ENCODE measurements at places on chromosomes 1 and 21.

DNA sequence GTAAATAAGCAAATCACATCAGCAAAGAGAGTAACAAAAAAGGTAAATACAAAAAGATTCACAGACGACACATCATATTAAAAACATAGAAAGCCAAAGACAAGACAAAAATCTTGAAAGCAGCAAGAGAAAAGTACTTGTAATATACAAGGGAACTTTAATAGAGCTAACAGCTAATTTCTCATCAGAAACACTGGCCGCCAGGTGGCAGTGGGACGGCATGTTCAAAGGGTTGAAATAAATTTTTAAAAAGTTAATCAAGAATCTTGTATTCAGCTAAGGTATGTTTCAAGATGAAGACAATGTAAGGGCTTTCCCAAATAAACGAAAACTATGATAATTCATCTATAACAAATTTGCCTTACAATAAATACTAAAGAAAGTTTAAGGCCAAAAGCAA is 358.1 kb downstream of the LRRIQ3 start:
- DNase-seq, result no peak

DNA sequence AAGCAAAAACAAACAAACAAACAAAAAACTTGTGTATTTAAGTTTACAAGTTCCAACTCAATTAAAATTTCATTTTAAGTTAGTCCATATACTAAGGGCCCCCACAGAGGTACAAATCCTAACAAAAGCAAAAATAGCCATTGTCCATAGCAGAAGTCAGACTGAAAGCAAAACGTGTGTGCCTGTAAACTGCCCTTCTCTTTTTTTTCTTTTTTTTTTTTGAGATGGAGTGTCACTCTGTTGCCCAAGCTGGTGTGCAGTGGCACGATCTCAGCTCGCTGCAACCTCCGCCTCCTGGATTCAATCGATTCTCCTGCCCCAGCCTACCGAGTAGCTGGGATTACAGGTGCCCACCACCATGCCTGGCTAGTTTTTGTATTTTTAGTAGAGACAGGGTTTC is 11.6 kb upstream of the IFNGR2 start:
- DNase-seq, result no peak

GRCh38 chr1:54582566-54583306 is 34.7 kb downstream of the ACOT11 start:
- DNase-seq, result no peak

GRCh38 chr1:233359905-233360304 is 32.4 kb downstream of the MAP3K21 start:
- DNase-seq, result no peak

DNA sequence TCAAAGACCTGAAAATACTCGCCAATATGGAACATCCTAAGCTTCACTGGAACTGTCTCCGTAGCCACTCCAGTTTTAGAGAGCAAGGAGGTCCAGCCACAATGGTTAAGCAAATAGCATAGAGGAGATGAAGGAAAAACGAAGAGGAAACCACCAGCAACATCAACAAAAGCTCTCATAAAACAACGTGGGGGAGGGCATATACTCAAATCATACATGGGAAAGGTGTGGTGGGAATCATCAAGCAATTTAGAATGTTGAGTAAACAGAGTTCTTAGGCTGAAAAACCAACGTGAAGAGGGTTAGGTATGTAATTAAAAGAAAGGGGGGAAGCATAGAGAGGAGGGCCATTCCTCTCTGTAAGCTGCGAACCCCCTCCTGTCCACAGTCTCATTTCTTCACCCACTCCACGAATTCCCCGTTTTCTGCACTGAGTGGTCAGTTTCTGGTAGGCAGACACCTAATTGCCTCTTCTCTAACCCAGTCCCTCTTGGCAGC is 1.0 kb downstream of the TMEM59 start:
- no peak for DNase-seq

DNA sequence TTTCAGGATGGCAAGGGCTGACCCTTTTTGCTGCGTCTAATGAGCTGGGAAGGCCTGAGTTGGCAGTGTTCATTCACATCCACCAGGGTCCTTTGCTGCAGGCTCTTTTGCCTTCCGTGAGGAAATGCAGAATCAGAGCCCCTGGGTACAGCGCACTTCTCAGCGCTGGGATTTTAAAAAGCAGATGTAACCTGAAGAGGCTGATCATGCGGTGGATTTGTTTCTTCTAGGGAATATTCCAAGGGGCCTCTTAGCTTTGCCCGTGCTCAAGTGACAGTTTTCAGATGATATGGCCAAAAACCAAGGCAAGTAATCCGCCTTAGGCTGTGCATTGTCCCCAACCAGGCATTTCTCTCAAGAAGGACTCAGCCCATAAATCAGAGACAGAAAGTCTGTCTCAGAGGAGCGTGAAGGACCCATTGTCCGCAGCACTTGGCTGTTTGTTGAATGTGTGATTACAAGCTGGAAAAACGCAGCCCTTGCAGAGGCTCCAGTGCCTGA is 237.6 kb downstream of the PTPRC start:
- DNase-seq, result no peak

DNA sequence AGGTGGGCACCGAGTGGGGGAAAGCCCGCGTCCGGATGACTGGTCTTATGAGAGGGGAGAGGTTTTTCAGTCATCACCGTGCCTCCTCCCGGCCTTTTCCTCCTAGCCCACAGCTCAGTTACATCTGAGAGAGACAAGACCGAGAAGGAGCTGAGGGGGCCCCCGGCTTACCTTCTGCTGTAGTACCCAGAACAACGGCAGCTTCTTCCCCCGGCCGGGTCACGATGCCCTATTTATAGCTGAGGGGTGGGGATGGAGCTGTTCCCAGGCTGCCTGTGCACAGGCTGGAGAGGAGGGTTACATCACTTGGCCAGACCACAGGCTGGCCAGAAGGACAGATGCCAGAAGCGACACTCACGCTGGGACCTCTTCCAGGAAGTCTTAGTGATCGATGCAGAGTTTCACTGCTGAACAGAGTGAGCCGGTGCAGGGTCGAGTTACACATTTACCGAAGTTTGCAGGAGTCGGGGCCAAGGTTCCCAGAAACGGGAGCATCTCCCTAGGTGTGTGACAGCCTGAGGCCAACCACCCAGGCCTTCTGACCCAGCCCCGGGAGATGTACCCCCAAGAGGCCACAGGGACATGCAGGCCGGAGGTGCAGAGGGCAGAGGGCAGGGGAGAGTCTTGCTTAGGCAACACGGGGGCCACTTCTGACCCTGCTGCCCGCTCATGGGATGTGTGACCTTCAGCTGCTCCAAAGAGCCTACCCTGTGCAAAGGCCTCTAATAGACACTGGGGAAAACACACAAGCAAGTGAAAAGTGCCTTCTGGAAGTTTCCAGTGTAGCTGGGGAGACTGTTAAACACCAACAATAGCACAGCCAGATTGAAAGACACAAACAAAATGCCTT is at the start of gene AGT:
TSS of gene AGT (minus strand) at position 208 of the 850 bp plus-strand sequence. CDS start 3,299 bp downstream, outside the sequence.
- DNase-seq, result no peak

- no peak for DNase-seq
Observed at GRCh38 chr21:46000182-46000730, 18.7 kb downstream of the COL6A1 start.

- no peak for DNase-seq
Observed at GRCh38 chr1:145887631-145888030, 2.0 kb upstream of the ANKRD35 start.

DNA sequence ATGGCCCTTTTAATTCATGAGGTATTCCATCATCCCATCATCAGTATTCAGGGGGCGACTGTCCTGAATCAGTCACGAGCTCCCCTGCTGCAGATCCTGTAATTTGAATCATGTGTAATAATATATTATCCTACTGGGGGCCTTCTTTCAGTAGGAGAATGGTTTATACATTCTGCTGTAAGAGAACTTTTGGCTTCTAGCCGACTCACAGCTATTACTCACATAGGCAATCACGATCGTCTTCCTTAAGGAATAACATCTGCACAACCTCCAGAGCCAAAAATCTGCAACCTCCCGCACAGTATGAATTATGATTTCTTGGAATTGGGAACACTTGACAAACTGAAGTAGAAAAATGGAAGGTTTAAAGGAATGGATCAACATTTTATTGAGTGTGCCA is 343.0 kb downstream of the USP25 start:
- no peak for DNase-seq

- DNase-seq, result no peak
Observed at GRCh38 chr1:180777072-180777689, 135.5 kb upstream of the KIAA1614 start.

GRCh38 chr1:27545271-27545670 is 55.3 kb upstream of the WASF2 start:
- no peak for DNase-seq

GRCh38 chr1:201896951-201897391 is 8.3 kb downstream of the SHISA4 start:
- no peak for DNase-seq

GRCh38 chr1:172460177-172460576 is 16.3 kb upstream of the PIGC start:
- DNase-seq, result no peak

DNA sequence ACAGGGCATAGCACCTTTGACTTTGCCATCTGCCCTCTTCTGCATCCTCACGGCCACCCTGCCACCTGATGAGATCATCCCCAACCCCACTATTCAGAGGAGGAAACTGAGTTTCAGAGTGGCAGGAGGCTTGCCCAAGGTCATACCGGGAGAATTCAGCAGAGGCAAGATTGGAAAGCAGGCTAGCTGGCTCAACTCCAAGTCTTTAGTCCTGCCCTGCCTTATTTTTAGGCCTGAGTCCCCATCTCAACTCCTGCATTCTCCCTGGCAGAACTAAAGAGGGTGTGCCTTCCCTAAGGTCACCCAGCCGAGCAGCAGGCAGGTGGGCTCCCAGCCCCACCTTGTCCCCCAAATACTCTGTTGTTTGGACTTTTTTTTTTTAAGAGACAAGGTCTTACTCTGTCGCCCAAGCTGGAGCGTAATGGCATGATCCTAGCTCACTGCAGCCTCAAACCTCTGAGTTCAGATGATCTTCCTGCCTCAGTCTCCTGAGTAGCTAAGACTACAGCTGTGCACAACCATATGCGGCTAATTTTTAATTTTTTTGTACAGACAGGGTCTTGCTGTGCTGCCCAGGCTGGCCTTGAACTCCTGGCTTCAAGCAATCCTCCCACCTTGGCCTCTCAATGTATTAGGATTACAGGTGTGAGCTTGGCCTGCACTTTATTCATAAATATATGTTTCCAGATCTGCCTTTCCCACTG is 13.8 kb upstream of the FGR start:
- DNase-seq, result no peak

DNA sequence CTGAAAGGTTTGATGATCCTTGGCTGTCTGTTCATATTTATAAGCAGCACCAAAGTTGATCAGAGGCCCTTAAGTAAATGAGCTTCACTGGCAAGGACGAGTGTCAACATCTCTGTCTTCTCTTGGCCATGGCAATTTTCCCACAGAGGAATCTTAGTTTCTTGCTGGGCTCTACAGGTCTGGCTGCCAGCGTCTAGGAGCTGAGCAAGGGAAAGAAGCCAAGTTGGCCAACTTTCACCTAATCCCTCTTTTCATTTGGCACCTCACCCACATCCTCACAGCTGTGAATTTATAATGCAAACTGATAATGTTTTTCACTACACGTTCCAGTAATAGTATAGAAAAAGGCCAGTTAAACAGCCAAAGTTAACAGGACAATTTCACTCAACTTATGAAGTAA is 99.0 kb upstream of the LBR start:
- no peak for DNase-seq

- no peak for DNase-seq
Observed at GRCh38 chr1:3168678-3169077, 99.7 kb downstream of the PRDM16 start.

GRCh38 chr21:20083336-20083735 is 914.9 kb upstream of the NCAM2 start:
- no peak for DNase-seq

GRCh38 chr21:29384683-29385359 is 86.1 kb downstream of the BACH1 start:
- DNase-seq, result no peak

DNA sequence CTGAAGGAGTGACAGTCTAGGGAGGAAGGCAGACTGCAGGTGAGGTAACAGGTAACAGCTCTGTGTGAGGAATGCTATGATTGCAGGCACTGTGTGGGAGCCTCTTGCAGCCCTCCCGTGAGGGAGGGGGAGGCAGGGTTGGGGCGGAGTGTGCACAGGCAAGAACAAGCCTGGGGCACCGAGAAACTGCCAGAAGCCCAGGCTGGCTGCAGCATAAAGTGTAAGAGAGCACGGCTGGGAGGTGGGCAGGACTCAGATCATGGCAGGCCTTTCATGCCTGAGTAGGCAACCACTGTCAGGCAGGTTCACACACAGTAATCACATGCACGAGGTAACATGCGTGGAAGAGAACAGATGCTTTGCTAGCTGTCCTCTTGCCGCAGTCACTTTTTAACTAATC is 11.3 kb upstream of the RHEX start:
- DNase-seq, result no peak

DNA sequence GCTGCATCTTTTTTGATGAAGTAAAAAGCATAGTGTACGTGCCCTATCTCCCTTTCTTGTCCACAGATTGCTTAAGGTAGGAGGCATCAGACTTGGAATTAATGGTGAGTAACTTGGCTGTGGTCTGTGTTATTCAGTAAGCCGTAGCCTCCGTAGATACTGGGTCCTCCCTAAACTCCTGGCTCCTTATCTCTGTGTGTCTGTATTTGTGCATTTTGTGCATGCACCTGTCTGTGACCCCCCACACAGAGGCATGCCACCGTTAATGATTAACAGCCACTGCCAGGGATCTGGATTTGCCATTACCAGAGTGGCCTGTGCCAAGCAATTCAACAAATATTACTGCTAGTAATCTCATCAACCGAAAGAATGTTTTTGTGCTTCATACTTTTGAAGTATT is 31.9 kb downstream of the MAP3K21 start:
- DNase-seq, result no peak

DNA sequence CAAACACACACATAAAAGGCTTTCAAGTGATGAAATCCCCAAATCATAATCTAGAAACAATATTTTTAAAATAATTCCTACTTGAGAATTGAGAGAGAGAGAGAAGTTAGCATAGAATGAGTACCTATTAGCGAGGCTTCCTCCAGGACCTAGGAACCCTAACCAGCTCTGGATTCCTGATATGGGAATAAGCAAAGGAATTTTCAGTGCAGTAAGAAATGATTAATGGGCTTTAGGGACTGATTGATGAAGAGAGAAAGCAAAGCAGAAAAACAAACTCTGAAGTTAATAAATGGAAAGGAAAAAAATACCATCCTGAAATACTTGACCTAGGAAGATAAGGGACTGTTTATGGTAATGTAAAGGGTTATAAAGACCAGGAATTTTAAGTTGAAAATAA is 60.6 kb downstream of the WARS2 start:
- no peak for DNase-seq

- DNase-seq, result no peak
Observed at GRCh38 chr1:230012741-230013140, 54.3 kb upstream of the GALNT2 start.

DNA sequence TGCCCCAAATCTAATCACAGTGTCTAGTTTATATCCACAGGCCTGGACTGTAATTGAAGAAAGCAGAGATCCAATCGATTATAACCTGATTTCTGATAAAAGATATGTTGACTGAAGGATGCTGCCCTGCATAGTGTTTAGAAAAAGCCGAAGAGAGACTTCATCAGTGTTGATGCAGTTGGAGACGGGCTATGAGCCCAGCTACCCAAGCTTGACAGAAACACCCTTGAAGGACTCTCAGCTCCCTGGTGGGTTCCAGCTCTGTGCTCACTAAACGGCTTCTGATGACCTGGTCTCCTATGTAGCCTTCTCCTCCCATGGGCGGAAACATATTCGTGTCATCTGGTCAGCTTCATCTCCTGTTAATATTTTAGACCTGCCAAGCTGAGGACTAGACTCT is 10.2 kb downstream of the FAM89A start:
- DNase-seq, result no peak

Data from cortex of kidney (tissue), 1 donor.